ENCODE measurements at places on chromosomes 13 and 19.
A peak's percentile ranks its signal among the peaks of the same experiment; 100 is the strongest.

GRCh38 chr13:59801107-59801880 is 362.4 kb downstream of the DIAPH3 start:
- DNase-seq: no peak

DNA sequence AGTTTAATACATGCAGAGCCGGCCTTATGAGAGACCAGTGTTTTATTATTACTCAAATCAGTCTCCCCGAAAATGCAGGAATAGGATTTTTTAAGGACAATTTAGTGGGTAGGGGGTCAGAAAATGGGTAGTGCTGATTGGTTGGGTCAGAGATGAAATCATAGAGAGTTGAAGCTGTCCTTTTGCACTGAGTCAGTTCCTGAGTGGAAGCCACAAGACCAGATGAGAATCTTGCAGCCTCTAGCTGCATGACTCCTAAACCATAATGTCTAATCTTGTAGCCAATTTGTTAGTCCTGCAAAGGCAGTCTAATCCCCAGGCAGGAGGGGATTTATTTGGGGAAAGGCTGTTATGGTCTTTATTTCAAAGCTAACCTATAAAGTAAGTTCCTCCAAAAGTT is 1163.9 kb downstream of the DIAPH3 start:
- DNase-seq: no peak

DNA sequence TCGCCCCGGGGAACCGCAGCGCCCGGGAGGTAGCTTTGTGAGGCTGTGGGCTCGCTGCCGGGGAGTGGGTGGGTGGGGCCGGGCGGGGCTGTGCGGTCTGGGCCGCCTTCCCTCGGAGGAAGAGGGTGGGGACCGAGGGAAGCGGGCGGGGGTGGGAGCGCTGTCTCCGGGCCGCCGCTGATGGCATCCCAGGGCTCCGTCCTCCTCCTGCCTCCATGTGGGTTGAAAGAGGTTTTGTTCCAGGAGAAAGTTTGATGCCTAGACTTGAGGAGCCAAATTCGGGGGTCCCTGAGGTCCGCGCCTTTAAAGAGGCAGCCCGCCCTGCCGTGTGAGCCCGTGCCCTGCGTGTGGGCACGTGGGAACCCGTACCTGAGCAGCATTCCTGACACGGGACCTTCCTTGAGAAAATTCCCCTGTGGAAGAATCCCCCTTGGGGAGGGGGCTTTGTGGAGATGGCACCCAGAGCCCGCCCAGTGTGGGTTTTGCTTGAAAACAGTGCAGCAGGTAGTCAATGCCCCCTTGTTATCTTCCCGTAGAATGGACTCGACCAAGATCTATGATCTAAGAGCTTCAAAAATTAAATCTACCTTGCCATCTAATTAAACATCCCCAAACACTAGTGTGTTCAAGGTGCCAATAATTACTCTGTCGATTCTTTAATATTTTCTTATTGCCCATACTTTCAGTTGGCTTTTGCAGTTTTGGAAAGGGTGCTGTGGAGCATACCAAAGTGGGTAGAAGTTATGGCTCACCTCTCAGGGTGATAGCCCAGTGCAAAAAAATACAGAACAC is 107.8 kb downstream of the RXFP2 start:
- DNase-seq: peak; percentile 35

DNA sequence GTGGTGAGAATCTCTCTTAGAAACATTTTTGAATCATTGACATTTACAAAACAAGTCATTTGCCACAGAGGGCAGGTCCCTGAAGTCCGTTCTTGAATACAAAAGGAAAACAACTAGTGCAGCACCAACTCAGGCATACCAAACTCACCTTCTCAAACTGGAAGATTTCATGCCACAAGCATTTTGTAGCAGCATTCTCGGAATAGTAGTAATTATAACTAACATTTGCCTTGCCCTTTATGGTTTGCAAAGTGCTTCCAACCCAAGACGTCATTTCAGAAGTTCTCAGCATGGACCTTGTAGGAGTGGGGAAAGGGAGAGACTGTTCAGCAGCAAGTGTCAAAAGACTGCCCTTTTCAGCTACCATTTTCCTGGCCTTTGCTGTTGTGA is 344.6 kb downstream of the RFC3 start:
- DNase-seq: no peak

DNA sequence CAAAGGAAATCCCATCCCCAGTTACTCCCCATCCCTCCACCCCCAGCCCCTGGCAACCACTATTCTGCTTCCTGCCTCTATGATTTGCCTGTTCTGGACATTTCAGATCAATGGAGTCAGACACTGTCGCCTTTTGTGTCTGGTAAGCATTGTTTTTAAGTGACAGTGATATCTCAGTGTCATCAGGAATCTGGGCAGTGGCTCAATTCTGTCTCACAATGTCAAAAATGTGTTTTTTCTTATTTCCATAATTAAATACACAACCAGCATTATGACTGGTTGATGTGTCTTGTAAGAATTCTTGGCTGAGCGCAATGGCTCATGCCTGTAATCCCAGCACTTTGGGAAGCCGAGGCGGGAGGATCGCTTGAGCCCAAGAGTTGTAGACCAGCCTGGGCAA is 20.2 kb upstream of the PGLS start:
- DNase-seq: no peak

GRCh38 chr13:33483471-33483870 is 197.9 kb upstream of the STARD13 start:
- DNase-seq: no peak

DNA sequence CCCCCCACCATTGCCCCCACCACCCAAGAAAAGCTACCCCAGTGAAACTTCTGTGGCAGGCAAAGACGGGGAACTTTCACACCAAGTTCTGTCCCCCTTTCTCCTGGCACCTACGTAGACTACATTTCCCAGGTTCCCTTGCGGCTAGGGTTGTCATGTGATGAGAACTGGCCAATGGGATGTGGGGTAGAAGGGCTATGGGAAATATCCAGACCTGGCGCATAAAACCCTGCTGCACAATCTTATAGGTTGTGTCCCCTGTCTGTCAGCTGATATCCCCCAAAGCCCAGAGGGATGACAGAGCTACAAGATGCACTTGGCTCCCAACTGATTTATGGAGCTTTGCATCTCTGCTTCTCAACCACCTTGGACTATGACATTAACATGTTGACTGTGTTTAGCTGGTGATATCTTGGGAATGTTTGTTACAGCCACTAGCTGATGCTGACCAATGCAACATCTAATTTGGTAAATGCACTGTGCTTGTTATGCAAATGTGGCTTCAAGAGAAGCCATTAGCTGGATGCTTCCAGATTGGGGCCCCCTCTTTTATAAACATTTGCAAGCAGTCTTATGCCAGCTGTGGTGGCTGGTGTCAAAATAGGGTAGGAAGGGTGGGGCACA is 6.1 kb downstream of the SH2D3A start:
- peak; percentile 55 for DNase-seq

- no peak for DNase-seq
Observed at GRCh38 chr19:50341091-50341564, 12.0 kb upstream of the KCNC3 start.

DNA sequence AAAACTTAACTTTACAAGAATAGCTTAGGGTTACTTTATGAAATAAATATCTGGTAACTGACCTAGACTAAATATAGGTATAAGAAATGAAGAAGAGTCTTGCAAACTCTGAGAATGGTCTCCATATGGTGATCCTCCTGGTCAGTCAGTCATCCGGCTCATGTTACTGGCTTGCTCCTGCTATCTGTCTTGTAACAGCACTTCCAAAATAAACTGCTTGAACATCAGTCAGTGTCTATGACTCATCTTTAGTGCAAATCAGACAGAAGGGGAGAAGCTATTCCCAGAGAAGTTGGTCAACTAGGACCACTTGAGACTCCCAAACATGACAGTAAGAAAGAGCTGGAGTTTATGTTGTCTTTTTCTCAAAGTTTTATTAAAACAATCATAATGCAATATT is 1550.9 kb downstream of the PCDH9 start:
- DNase-seq: no peak

DNA sequence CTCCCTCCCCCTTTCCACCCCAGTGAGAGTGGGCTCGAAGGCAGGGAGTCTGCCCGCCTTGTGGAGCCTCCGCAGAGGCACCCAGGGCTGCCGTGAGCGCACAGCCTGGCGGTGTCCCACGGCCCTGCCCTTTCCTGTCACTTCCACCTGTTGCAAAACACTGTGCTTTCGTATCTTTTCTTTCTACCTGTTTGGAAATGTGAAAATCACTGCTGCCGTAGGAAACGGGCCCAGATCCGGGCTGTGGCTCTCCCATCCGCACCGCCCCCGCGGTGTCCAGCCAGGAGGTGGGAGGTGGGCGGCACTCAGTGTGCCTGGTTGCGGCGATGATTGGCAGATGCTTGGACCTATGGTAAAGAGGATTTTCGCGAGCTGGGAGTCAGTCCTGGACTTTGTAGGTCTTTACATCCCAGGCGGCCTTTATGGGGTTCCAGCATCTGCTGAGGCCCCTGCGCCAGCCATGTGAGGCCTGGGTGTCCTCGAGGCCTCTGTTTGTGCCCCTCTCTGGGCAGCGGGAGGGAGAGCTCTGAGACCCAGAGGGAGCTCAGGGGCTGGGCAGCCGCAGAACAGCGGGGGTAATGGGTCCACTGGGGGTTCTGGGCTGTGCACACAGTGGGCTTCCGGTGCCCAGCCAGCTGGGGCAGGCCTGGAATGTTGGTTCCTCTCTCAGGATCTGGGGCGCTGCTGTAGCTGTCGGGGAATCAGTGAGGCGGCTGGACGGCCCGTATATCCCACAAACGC is 6.1 kb downstream of the STK11 start:
- DNase-seq: no peak

DNA sequence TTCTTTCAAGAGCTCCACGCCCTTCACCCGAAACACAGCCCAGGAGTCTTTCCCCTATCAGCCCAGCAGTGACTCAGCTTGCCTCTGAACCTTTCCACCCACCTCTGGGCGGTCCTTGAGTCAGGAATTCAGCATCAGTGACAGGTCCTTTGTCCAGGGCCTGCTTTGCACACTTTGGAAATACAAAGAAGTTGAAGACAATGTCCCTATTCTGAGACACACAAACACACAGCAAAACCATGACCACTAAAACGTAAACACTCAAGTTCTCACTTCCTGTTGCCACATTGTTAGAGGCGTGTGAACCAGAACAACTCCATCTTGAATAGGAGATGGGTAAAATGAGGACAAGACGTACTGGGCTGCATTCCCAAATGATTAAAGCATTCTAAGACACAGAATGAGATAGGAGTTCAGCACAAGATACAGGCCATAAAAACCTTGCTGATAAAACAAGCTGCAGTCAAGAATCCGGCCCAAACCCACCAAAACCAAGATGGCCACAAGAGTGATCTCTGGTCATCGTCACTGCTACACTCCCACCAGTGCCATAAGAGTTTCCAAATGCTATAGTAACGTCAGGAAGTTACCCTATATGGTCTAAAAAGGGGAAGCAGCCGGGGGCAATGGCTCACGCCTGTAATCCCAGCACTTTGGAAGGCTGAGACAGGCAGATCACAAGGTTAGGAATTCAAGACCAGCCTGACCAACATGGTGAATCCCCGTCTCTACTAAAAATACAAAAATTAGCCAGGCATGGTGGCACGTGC is 49.2 kb upstream of the ATP12A start:
- DNase-seq: no peak

DNA sequence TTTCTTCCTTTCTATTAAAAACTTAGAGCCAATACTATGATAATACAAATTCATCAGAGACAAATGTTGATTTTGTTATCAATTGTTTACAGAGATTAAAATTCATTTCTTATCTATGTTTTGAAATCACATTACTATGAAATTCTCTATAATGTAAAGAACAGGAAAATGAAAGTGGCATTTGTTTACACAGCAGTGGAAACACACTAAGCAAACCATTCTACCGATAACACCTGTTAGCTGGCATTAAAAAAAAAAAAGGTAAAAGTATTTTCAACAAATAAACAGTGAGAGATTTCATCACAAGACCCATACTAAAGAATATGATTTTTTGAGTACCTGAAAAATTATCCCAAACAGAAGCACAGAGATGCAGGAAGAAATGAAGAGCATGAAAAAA is 4.8 kb upstream of the CCDC70 start:
- no peak for DNase-seq

- no peak for DNase-seq
Observed at GRCh38 chr13:34864671-34865070, 77.4 kb upstream of the NBEA start.

Data from HEK293T (cell line).